H54 (cell line): ENCODE measurements at places on chromosomes 11 and 22.

- DNase-seq, result no peak
These were observed 497.5 kb downstream of the TBC1D22A start for GRCh38 chr22:47259990-47260389.

DNA sequence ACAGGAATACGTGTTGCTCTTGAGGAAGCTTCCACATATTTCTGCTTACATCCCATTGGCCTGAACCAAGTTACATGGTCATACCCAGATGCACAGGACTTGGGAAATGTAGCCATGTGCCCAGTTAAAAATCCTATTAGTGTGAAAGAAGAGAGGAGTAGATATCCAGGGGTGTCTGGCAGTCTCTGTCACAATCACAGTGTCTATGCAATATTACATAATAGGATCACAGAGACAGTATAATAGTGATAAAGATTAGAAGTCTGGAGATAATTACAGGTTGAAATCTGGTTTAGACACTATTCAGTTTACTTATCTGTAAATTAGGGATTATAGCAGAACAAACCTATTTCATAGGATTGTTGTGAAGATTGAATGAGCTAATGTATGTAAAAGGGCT, 62.6 kb upstream of the SLC6A5 start:
- no peak for DNase-seq

GRCh38 chr11:118000067-118000849, 14.1 kb downstream of the IL10RA start:
- no peak for DNase-seq

DNA sequence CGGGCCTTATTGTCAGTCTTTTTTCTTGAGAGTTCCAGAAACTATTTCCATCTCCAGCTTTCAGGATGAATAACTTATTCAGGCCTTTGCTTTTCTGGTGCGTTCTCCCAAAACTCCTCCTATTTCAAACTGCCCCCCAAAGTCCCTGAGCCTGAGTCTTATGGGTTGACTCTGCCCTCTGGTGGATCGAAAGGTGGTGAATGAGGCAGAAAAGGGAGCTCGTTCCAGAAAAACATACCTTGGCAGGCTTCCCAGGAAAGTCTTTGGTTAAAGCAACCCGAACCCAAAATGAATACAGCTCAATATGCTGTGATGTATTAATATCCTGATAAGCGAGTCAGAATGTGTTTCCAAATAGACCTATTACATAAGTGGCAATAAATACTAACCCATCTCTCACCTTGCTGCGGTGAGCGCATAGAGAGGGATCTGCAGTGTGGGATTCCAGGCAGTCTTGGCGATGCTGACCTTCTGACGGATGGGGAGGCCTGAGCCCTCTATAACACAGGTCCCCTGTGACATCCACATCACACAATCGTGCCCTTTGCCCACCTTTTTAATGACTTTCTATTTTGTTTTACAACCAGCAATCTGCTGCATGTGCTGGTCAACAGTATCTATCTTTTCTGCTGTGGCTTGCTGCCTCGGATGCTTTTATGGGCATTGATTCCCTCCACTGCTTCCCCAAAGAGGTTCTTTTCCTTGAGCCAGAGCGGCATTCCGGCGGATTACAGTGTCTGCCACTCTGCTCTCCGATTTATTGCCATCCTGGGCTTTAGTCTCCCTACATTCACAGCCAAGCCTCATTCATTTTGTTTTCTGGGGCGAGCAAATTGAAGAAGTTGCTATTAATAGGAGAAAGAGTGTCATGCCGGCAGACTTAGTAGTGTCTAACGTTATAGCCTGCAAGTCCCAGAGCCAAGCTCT, 756.8 kb downstream of the NTM start:
- DNase-seq, result peak; percentile 19

DNA sequence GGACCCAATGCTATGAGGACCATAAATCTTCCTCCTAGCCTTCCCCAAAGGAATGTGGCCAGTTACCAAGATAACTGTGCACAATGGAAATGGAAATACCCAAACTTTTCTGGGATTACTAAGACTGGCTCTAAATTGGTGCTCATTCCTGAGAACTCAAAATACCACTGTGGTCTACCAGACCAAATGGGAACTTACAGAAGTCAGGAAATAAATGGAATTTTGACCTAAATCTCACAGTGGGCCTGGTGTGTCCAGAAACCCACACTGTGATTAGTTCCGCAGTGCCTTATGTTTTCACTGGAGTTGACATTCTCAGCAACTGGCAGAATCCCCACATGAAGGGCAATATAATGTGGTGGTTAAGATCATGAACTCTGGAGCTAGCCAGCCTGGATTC, 99.4 kb upstream of the ZC3H12C start:
- DNase-seq, result no peak

- no peak for DNase-seq
These were observed 3.1 kb upstream of the IL10RA start for GRCh38 chr11:117983163-117983475.

DNA sequence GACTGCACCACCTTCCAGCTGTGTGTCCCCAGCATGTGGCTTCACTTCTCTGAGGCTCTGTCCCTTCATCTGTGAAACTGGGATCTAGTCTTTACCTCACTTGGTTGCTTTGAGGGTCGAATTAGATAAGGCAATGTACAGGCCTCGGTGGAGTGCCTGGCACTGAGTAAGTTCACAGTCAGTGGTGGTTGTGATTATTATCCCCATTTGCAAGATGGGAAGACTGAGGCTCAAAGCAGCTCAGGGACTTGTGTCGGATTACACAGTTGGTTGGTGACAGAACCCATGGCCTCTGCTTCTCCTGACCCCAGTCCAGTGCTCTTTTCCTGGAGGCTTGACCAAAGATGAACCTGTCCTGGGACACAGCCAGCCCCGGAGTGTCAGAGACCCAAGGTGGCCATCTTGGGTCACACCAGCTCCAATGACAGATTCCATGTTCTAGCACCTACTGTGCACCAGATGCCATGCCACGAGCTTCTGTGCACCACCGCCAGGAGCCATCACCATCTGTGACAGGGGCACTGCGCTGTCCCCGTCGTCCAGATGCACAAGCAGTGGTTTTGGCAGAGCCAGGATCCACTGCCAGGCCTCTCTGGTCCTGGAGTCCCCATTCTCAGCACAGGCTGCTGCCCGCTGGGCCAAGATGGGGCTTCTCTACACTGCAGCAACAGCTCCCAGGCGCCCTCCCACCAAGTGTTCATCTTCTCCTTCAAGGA, 60.5 kb downstream of the IGLL1 start:
- DNase-seq, result no peak

GRCh38 chr11:61682906-61683675, 2.9 kb downstream of the DAGLA start:
- no peak for DNase-seq
